Choroid plexus epithelial cell (primary cell): ENCODE measurements at places on chromosomes 6 and 20.

GRCh38 chr6:71810880-71811279 lies 75.5 kb upstream of the RIMS1 start:
- DNase-seq, result no peak

- DNase-seq, result no peak
These were observed 1.2 kb downstream of the PAK5 start for GRCh38 chr20:9837634-9838033.

- DNase-seq, result no peak
These were observed 177.7 kb upstream of the SULF2 start for GRCh38 chr20:47963022-47963421.

- no peak for DNase-seq
These were observed 57.2 kb downstream of the RGS17 start for GRCh38 chr6:153073841-153074240.

DNA sequence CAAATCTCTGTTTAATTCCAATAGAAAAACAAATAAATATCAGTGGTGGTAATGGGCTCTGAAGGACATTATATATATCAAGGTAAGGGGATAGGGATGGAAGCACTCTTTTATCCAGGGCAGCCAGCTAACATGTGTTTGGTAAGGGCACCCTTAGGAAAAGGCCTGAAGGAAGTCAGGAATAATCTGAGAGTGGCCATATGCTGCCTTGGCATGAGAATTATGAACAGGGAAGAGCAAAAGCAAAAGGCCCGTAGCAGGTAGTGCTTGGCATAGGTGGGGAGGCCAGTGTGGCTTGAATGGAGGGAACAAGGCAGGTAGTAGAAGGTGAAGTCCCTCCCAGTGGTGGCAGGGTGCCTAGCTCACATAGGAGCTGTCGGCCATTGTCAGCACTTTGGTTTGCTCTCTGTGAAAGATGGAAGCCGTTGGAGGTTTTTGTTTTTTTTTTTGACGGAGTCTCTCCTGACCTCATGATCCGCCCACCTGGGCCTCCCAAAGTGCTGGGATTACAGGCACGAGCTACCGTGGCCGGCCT lies 39.6 kb upstream of the CSE1L start:
- DNase-seq, result no peak

DNA sequence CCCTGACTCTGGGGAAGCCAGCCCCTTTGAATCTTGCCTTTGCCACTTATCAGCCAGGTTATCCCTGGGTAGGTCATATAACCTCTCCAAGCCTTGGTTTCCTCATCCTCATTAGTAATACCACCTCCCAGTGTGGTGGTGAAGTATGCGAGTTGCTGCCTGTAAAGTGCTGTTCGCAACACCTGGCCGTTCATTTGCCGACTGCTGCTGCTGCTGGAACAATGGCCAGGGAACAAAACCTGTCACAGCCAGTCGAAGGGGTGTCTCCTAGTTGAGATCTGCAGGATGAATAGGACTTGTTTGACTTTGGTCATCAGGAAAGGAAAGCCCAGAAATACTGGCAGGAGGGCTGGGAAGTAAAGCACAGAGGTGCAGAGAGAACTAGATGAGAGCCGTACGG lies 6.1 kb downstream of the MANBAL start:
- no peak for DNase-seq

DNA sequence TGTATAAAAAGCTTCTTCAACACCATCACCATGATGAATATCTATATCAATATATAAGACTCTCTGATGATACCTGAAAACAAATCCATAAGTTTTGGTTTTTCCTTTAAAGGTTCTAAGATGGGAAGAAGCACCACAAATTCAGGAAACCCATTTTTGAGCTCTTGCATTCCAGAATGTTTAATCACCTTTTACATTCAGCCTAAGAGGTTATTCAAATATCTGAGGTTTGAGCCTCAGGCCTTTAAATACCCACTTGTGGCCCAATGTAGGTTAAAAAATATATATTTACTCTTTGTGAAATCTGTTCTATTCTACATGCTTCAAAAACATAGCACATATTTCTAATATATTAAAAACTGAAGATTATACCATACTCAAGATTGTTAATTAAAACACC lies 17.6 kb downstream of the HDAC2 start:
- peak; percentile 56 for DNase-seq

DNA sequence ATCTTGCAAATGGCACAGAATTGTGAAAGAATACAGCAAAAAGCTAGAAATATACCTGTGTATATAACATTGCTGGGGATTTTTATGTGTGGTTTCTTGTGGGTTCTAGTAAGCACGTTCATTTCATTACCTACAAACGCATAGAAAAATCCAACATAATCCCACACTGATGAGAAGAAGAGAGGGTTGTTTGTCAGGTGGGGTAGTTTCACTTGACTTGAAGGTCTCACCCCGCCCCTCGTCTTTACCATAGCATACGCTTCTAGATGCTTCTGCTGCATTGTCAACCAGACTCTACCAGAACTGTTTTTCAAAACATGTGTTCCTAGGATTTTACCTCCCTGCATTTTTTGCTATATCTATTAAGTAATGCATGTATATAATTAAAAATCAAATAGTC lies 284.1 kb upstream of the TAB2 start:
- DNase-seq, result no peak

GRCh38 chr20:51583499-51583898 lies 41.0 kb upstream of the NFATC2 start:
- DNase-seq, result no peak

- no peak for DNase-seq
These were observed 173.2 kb upstream of the FOXA2 start for GRCh38 chr20:22757424-22758183.

GRCh38 chr20:11094711-11095110 lies 420.9 kb upstream of the JAG1 start:
- DNase-seq, result no peak

DNA sequence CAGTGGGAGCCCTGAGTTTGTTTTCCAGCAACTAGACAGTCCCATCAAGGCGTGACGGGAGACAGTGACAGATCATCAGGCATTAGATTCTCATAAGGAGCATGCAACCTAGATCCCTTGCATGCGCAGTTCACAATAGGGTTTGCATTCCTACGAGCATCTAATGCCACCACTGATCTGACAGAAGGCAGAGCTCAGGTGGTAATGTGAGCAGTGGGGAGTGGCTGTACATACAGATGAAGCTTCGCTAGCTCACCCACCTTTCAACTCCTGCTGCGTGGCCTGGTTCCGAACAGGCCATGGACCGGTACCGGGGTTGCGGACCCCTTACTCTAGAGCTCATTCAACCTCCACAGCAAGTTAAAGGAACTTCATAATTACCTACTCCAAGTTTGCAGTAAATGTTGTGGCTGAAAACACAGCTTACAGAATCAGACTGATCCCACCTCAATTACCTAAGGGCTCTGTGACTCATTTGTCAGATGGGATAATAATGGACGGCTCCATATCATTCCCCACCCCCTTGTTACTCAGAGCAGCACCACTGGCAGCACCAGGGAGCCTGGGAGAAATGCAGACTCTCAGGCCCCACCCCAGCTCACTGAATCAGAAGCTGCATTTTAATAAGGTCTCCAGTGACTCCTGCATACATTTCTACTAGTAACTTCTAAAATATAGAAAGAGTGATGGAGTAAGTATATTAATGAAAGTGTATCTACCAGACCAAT lies 15.7 kb downstream of the PXMP4 start:
- DNase-seq, result no peak

DNA sequence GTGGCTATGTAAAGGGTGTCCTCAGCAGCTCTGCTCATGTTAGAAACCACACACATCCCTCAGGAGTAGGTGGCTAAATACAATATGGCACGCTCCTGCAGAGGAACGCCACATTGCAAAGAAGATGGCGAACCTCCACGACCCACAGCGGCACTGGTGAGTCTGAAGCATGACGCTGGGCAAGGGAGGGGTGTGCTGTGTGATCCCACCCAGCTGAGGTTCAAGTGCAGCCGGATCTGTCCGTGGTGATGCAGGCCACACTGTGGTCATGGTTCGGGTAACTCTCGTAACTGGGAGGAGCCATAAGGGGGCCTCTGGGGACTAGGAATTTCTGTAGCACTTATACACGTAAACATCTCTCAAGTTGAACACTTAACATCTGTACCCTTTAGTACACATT lies 23.4 kb upstream of the APMAP start:
- no peak for DNase-seq

- DNase-seq, result no peak
These were observed 244.8 kb upstream of the UFL1 start for GRCh38 chr6:96276856-96277255.

GRCh38 chr6:89952686-89953085 lies 58.4 kb downstream of the GJA10 start:
- DNase-seq, result peak; percentile 76

GRCh38 chr6:106527979-106528378 lies 101.3 kb downstream of the RTN4IP1 start:
- DNase-seq, result peak; percentile 91

GRCh38 chr6:37491830-37492208 lies 7.9 kb downstream of the CCDC167 start:
- no peak for DNase-seq

GRCh38 chr6:14456941-14457340 lies 339.4 kb downstream of the CD83 start:
- no peak for DNase-seq

GRCh38 chr6:29927841-29928388 lies 14.4 kb upstream of the HLA-A start:
- no peak for DNase-seq

DNA sequence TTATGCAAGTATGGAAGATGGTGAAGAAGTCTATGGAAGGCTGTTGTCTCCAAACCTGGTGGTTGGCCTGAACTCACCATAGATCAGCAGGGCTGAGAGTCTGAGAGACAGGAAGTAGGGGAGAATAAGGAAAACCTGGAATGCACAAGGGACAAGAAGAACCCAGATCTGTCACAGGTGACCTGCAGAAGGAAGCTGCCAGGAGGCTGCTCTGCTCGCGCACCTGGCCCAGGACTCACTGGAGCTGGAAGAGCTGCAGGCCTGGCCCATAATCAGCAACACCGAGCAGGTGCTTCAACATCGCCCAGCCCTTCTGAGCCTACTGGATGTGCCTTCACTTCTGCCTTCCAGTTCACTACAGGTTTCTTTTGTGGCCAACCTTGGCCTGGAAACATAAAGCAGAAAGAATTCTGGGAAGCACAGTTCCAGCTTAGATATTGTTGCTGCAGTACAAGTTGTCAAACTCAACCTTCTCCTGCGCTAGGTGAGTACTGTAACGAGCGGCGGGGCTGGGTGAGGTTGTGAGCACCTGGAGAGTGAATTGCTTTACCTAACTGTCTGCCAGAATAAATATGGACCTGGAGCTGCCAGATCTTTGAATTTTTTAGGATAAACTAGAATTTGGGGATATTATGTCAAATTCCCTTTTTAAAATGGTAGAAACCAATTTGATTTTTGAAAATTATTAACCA lies 82.4 kb downstream of the CDH26 start:
- no peak for DNase-seq

DNA sequence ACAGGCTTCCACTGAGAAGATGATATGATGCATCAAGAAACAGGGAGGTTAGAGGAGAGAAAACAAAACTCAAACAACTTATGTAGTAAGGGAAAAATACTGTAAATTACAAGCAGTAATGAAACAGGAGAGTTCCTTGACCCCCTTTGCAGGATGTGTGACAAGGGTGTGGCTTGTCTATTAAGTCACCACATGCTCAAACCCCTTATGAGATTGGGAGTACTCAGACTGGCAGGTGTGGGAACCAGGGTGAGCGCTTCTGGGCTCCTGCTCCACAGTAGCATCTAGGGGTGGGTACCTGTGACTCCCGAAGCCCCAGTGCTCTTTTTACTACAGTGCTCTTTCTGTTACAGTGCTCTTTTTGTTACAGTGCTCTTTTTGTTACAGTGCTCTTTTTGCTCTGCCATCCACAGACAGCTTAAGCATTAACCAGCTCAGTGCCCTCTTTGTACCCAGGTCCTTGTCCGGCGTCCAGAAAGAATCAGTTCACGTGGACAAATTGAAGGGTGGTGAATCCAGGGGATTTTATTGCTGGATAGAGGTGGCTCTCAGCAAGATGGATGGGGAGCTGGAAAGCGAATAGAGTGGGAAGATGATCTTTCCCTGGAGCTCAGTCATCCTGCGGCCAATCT lies 28.7 kb downstream of the OLIG3 start:
- no peak for DNase-seq

DNA sequence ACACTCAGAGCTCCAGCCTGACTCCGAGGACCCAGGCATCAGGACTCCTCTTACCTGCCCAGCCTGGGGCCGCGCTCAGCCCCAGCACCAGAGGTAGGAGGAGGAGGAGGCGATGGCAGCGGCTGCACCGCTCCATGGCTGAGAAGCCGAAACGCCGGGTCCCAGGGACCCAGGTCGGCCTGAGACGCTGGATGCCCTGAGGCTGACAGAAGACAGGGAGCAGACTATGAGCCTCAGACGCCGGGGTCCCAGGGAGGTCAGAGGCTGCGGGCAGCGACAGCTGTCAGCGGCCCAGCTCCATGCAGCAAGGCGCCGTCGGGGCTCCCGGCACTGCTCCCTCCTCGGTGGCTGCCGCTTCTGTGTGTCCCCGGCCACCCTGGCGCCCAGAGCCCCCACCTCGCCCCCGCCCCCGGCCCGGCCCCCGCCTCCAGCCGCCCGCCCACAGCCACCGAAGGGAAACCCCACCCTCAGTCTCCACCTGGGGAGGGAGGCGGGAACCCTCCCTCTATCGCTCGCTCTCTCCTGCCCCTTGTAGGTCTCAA lies at the start of gene COL11A2:
COL11A2 (minus strand) TSS at position 363 of the 542 bp plus-strand sequence; CDS start at position 136, 227 bp downstream.
- no peak for DNase-seq

DNA sequence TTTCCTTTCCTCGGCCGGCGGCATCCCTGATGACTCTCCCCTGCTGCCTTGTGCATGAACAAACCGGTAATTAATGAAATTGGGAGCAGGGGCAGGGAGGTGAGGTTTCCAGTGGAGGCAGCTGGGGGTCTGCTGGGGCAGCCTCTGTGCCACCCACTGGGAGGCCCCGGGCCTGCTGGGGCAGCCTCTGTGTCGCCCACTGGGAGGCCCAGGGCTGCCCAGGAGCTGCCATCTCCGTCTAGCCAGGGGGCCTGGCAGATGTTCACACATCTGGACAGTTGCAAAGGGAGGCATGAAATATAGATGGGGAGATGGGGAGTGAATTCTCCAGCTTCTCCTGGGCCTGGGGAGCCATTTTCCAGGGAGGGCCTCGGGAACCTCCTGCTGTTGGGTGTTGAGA lies 33.8 kb downstream of the TOX2 start:
- DNase-seq, result no peak

- peak; percentile 7 for DNase-seq
These were observed 5.8 kb upstream of the TBXT start for GRCh38 chr6:166173281-166173951.

DNA sequence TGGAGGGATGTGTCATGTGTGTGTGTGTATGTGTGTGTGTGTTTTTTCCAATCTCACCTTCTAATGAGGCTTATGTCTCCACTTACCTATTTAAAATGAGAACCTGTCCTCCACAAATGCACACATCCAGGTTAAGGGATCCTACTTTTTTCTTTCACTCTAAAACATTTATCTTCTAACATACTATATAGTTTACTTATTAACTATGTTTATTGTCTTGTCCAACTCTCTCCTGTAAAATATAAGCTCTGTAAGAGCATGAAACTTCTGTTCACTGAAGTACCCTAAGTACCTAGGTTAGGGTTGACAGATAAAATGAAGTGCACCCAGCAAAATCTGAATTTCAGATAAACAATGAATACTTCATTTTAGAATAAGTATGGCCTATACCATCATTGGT lies 29.2 kb upstream of the RBM24 start:
- DNase-seq, result no peak
